Esophagus squamous epithelium (tissue), 5 donors: ENCODE measurements at places on chromosomes 5 and 9.

DNA sequence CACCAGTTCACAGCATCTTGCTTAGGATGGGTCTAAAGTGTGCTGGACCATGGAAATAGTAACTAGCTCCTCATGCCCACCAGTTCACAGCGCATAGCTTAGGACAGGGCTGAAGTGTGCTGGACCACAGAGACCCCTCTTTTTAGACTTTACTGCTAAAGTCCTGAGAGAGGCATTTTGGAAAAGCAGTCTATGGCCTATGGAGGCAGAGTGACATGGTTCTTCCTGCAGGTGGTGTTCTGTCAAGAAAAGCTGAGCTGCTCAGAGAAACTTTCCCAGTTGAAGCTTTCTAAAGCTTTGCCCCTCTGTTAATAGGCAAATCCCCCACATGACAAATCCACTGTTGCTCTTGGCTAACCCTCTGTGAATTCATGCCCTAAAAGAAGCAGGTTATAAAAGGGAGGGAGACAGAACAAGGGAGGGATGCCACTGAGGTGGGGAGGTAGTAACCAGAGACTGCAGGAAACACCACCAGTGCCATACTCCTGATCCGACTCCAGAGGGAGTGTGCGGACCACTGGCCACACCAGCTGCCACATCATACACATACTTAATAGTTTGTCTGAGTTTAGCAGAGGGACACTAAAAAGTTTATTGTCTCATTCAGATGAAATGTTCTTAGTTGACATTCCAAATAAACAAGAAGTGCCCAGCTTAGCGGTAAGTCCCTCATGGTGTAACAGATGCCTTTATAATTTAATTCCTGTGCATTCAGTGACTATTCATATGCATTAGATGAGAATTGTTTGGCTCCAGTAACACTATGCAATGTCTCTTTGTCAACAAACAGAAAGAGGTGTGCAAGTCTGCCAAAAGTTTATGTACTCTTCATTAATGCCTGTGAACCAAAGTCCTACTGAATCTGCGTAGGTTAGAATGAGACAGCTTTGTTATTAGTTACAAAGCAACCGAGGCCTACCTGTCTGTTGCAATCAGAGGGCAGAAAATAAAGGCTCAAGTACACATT, 236.2 kb upstream of the NFIL3 start:
- peaks cover 10% of the 10 kb centered on the region for H3K27me3 ChIP-seq
- no peak overlapping the region for H3K27ac ChIP-seq
- H3K4me1 ChIP-seq = no peaks in the 10 kb centered on the region
- H3K4me3 ChIP-seq = no peak overlapping the region
- DNase-seq = no peak
- no peaks in the 10 kb centered on the region for H3K36me3 ChIP-seq

GRCh38 chr5:10745133-10745532, 15.9 kb downstream of the DAP start:
- no peak overlapping the region for H3K4me3 ChIP-seq
- peaks cover 10% of the 10 kb centered on the region for H3K36me3 ChIP-seq
- H3K27me3 ChIP-seq = no peaks in the 10 kb centered on the region
- H3K27ac ChIP-seq = no peak overlapping the region

- no peak for DNase-seq
- peaks cover 9% of the 10 kb centered on the region for H3K36me3 ChIP-seq
- H3K4me1 ChIP-seq = no peaks in the 10 kb centered on the region
- no peak overlapping the region for H3K4me3 ChIP-seq
These were observed 84.8 kb downstream of the CD180 start for GRCh38 chr5:67111779-67112178.

DNA sequence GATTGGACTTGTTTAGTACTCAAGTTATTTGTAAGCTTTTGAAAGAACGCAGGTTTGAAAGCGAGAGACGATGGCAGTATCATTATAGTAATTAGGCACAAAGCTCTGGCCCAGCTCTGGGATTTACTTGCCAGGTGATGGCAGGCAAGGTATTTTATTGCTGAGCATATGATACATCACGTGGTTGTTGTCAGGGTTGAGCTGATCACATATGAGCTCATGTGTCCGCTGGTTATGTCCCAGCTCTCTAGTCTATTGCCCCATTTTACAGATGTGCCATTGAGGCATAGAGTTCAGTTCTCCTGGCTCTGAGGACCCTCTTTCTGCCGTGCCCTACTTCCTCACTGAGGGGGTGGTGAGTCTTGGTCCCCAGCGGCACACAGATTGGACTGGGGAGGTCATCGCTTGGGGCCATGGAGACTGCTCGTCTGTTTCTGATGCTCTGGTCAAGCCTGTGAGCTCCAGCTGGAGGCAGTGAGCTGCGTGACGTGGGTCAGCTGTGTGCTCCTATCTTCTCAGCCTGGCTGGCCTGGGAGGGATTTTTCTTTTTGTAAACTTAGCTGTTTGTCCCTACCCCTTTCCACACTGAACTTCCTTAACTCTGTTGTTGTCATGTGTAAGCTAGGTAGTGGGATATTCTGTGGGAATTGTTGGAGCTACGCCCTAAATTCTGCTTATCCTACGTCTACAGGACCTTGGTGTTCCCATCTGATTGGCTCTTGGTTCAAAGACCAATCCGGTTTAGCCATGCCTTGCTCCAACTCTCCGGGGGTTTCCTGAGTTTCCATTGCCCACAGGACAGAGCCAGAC, 2.2 kb downstream of the NXNL2 start:
- no peaks in the 10 kb centered on the region for H3K36me3 ChIP-seq
- H3K27me3 ChIP-seq = no peaks in the 10 kb centered on the region
- H3K4me3 ChIP-seq = no peak overlapping the region
- peaks cover 16% of the 10 kb centered on the region for H3K4me1 ChIP-seq
- no peak for DNase-seq
- no peak overlapping the region for H3K27ac ChIP-seq

- H3K4me3 ChIP-seq = no peak overlapping the region
- no peaks in the 10 kb centered on the region for H3K36me3 ChIP-seq
- H3K27me3 ChIP-seq = no peaks in the 10 kb centered on the region
These were observed 351.4 kb downstream of the PLK2 start for GRCh38 chr5:58108511-58108910.
